Hepatocyte (in vitro differentiated cells): ENCODE measurements at places on chromosomes 11 and 22.

DNA sequence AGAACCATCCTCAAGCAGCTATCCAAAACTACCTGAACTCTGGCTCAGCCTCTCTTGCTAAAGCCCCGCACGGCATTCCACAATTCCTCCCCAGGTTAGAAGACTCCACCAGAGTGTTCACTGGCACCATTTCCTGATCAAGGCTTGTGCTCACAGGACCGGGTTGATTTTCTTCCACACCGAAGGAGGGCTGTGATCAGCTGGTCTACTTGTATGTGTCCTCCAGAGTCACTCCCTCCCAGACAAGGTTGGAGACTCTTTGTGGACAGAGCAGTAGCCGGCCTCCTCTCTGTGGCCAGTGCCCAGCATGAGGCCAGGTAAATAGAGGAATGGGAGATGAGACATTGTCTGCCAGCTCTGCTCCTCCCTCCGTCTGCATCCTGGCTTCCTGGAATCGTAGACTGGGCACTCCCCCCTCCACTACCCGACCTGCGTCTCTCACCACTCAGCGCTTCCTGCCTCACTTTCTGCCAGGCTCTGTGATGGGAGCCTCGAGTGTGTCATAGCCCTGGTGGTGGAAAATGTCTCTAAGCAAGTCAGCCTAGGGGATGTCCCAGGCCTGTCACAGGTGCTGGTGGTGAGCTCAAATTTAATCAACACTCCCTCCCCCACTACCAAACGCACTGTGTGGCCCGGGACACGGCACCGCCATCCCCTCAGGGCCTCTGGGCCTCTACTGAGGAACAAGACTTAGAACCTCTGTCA lies 12.5 kb upstream of the TMPRSS6 start:
- DNase-seq = peak; percentile 39

GRCh38 chr22:25542720-25543402 lies 21.6 kb upstream of the GRK3 start:
- no peak for DNase-seq

DNA sequence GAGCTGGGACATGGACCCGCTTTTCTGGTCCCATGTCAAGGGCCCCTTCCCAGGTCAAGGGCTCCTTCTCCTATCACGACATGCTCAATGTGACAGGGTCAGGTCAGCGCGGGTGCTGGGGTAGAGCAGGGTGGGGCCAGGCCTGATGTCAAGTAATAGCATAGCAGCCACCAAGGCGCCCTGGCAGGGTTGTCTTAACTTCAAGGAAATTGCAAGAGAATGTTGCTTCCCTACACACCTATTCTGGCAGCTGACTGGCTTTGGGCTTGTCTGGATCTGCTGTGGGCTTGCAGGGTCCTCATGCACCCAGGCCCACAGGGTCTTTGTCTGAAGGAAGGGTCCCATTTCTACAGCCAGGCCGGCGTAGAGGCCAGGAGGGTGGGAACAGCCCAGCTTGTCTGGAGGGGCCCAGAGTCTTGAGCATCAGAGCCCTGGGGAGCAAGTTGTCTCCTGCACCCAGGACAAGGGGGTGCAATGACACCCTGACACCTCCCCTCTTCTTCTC lies 71.4 kb downstream of the BUD13 start:
- no peak for DNase-seq

GRCh38 chr11:1387961-1388762 lies 1.6 kb upstream of the BRSK2 start:
- no peak for DNase-seq

DNA sequence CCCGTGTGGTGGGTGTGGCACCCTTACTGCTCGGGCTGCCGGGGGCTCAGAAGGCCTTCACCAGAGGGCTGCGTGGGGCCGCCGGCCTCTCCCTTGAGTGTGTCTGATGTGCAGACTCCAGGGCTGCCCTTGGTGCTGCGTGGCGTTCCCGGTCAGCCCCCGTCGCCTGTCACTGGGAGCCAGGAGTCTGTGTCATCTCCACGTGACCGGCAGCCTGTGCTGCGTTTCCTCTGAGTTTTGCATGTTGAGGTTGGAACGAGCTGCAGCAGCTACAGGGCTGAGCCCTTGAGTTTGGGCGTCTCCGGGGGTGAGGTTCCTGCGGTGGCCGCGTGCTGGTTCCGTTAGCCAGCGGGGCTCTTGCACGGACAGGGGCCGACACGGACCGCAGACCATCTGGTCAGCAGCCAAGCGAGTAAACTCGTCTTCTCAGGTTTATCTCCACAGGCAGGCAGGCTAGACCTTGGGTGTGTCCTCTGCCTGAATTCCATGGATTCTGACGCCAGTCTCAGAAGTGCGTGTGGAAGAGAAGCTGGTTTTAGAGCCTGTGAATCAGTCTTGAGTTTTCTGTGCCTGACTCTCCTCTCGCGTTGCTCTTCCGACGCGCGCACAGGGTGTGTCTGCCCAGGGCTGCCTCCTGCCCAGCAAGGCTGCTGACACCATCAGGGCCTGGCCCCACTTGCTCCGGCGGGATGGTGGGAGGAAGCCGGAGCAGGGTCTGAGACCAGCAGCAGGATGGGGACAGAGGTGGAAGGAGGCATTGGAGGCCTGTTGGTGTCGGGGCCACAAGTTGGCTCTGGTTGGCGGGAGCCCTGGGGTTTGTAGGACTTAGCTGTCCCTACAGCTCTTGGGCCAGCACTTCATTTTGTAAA lies 10.5 kb downstream of the PTDSS2 start:
- peak; percentile 77 for DNase-seq

DNA sequence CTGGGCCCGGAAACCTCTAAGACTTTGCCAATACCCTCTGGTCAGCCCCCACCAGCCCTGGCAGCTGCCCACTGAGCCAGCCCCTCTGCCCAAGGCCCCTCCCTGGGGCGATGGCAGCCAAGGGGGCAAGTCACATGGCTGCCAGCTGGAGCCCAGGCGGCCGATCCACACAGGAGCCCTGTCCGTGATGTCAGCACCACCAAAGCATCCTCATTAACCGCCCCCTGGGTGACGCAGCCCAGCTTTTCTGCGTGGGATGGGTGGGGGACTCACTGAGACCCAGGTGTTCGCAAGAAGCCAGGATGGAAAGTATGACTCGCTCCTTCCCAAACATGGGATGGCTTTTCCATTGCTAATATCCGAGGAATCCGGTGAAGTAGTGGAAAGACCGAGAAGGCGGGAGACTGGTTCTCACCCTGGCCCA lies 46.6 kb upstream of the WNT7B start:
- DNase-seq = no peak

DNA sequence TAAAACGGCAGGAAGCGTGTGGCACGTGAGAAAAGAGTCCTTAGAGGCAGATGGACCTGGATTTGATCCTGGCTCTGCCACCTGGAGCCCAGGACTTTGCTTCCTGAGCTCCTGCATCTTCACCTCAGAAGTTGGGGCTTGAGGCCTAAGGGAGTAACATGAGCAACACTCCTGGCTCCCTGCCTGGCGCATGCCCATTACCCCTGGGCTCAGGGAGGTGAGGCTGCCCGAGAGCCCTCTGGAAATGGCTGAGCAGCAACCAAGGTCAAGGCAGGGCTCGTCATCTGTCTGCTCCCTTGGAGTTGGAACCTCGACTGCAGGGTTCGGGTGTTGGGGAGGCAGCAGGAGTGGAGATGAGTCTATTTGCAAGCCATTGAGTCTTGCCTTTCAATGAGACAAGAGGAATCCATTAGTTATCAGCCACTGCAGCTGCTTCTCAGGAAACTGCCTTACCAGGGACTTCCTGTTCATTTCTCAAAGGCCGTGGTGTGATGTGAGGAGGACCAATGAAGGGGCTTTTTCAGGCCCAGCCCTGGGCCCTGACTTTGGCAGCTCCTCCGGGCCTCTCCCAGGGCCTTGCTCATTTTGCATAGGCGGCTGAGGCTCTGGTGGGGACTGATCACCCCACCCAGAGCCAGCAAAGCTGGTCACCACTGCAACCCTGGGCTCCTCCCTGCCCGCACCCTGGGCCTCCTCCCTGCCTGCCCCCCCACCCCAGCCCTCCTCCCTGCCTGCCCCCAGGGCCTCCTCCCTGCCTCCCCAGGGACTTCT lies 6.4 kb downstream of the FADS2 start:
- peak; percentile 43 for DNase-seq
